ENCODE measurements at places on chromosomes 2 and 18.
A peak's percentile ranks its signal among the peaks of the same experiment; 100 is the strongest.

DNA sequence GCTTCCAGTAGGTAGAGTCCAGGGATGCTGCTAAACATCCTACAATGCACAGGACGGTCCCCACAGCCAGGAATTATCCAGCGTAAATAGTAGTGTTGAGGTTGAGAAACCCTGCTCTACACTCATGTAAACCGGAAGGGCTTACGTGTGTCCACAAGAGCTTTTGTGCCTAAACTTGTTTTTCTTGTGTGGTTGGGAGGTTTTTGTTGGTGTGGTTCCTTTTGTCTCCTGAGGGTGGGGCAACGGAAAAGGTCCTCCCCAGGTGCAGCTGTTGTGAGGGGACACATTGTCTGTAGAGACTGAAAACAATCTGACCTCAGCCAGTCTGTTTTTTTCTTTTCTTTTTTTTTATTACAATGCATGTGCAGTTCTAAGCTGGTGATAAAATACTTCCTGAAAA is 72.7 kb upstream of the MGAT5 start:
- peak; percentile 73 for DNase-seq

- DNase-seq, result no peak
These were observed 122.9 kb upstream of the COL3A1 start for GRCh38 chr2:188851311-188851710.

GRCh38 chr2:168211664-168212163 is 35.7 kb downstream of the STK39 start:
- DNase-seq, result no peak

GRCh38 chr2:27214941-27215340 is 2.2 kb upstream of the CAD start:
- no peak for DNase-seq

- DNase-seq, result no peak
These were observed 46.0 kb downstream of the TMEFF2 start for GRCh38 chr2:192148620-192149321.

- DNase-seq, result peak; percentile 78
These were observed 5.8 kb downstream of the HDLBP start for GRCh38 chr2:241309684-241310117.

- DNase-seq, result no peak
These were observed 461.6 kb upstream of the CNTNAP5 start for GRCh38 chr2:123563515-123563914.

GRCh38 chr2:159262226-159262625 is 24.3 kb downstream of the WDSUB1 start:
- no peak for DNase-seq

Data from activated CD4-positive, alpha-beta T cell treated with anti-CD3 and anti-CD28 coated beads, Interleukin-2, amount 10 ng/mL, durations not matched to agents 7 days and 5 days (primary cell).